ENCODE measurements at places on chromosomes 2 and 18. TPM values are rescaled to one million over a fixed set of nuclear protein-coding genes. Genes with fewer than 3 reads are reported as not detected.
A peak's percentile ranks its signal among the peaks of the same experiment; 100 is the strongest.

PPP1R1C gene
- 1.7 TPM for total RNA-seq

TPO gene
- not detected for total RNA-seq

GREB1L gene
- total RNA-seq = 80.5 TPM

DNA sequence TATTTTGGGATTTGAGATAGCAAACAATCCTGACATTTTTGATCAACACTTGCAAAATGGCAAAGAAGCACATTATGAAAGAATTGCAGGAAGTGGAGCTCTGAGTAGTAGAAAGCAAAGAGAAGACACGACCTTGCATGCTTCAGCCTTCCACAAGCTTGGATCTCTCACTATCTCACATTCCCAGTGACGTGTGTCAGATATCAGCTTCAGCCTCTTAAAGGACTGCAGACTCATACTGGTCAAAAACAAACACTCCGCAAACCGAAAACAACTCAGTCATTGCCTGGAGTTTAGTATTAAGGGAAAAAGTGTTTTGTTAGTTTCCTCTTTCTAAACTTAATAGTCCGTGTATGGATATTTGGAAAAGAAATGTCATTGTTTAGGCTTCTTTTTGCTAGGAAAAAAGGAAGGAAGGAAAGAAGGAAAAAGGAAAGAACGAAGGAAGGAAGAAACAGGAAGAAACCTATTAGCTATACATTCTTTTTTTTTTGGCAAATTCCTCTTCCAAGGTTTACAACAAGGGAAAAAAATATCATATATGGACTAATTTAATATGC, 32.6 kb upstream of the SLC40A1 start:
- no peaks in the 10 kb centered on the region for H3K4me1 ChIP-seq
- H3K36me3 ChIP-seq = no peaks in the 10 kb centered on the region
- no peak overlapping the region for H3K4me3 ChIP-seq
- H3K27ac ChIP-seq = no peak overlapping the region
- no peaks in the 10 kb centered on the region for H3K27me3 ChIP-seq
- no peak for DNase-seq

DNA sequence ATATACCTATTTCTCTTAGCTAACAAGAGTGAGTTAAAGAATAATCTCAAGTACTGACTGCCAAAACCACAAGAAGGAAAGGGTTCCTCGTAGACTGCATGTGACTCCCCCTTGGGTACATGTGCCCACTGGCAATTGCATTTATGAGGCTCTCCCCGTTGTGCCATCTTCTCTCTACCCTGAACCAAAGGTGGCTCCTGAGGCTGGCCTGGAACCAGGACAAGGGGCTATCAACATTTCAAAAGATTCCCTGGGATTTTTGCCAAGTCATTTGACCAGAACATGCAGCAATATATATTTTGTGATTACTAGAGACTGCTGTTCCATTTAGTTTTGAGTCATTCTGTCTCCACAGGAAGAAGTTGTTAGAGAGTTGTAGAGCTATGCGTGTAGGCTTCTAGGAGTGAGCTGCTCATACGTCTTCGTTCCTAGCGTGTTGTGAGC, 45.8 kb downstream of the LAMA3 start:
- DNase-seq = no peak
- no peak overlapping the region for H3K4me3 ChIP-seq
- H3K27me3 ChIP-seq = peaks cover 3% of the 10 kb centered on the region
- no peak overlapping the region for H3K27ac ChIP-seq

- no peak overlapping the region for H3K27ac ChIP-seq
- DNase-seq = no peak
- no peak overlapping the region for H3K4me3 ChIP-seq
- no peaks in the 10 kb centered on the region for H3K36me3 ChIP-seq
- no peaks in the 10 kb centered on the region for H3K27me3 ChIP-seq
Observed at GRCh38 chr18:29191263-29191662, 1014.3 kb upstream of the CDH2 start.

DNA sequence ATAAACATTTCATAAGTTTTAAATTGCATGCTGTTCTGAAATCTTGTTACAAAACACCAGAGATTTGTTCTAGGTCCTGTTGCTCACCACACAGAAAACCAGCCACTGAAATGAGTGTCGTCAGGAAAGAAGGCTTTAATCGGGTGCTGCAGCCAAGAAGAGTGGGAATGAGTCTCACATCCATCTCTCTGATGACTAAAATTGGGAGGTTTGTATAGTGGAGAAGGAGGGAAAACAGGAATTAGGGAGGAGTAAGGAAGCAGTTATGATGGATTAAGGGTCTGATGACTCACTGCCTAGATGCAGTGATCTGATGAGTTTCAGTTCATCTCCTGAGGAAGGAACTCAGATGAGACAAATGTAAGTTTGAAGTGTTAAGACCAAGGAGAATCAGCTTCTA, 42.1 kb upstream of the GPR39 start:
- no peaks in the 10 kb centered on the region for H3K27me3 ChIP-seq
- H3K4me3 ChIP-seq = no peak overlapping the region
- no peak for DNase-seq
- no peak overlapping the region for H3K27ac ChIP-seq
- H3K4me1 ChIP-seq = no peaks in the 10 kb centered on the region

DNA sequence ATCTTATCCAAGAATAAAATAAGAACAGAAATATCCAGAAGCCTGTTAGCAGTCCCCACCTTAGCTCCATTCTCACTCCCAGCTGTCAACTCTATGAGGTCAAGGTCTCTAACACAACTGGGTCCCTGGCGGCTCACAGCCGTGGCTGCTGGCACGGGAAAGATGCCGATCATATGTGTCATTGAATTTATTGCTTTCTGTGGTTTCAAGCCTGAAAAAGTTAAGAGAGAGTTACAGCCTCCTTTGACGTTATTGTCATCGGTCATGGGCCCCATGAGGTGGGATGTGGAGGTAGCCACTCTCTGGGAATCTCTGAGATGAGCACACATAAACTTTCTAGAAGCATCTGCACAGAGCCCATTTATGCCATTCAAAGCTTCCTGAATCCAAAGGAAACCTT, 28.7 kb upstream of the CABLES1 start:
- H3K27ac ChIP-seq = peak overlapping the region; percentile 37
- no peaks in the 10 kb centered on the region for H3K36me3 ChIP-seq
- H3K4me1 ChIP-seq = peaks cover 19% of the 10 kb centered on the region
- no peak overlapping the region for H3K4me3 ChIP-seq
- H3K27me3 ChIP-seq = peaks cover 6% of the 10 kb centered on the region

DNA sequence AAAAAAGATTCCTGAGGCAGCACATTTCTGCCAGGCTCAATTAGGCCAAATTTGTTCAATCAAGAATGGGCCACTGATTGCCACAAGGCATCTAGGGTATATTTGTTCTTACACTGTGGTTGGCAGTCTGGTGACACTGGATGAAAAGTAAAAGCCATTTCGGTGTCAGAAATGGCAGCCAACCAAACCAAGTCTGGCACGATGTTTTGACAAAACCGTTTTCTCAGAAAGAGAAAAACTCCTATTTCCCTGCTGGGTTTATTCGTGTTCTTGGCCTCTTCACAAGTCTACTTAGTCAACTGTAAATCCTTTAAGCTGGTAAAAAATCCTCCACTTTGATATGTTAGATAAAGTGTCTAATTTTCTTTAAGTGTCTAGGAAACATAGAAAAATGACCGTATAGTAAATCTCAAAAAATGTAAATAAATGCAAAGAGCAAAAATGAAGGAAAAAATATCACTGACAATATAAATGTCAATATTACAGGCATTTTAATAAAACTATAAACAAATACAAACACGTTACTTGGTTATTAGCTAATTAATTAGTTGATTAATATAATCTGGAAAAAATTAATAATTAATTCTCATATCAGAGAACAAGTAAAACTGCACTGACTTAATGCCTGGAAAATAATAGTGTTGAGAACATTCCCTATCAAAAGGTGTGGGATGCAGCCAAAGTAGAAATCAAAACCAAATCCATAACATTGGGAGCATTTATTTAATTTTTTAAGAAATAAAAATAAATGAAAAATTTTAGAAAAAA, 182.0 kb upstream of the ZNF804A start:
- no peaks in the 10 kb centered on the region for H3K27me3 ChIP-seq
- H3K4me1 ChIP-seq = no peaks in the 10 kb centered on the region

DNA sequence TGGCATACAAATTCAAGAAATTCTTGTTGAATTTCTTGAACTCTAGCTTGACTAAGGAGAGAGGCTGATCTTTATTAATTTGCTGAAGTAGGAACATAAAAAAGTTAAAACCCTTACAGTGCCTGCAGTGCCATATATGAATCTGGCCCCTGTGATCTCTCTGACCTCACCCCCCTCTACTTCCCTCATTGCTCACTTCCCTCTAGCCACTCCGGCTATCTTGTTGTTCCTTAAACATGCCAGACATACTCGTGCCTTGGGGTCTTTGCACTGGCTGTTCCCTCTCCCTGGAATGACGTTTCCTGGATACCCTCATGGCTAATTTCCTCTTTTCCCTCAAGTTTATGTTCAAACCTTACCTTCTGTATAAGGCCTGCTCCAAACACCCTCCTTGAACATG, 246.3 kb upstream of the SIX2 start:
- H3K4me1 ChIP-seq = peaks cover 45% of the 10 kb centered on the region
- H3K27me3 ChIP-seq = no peaks in the 10 kb centered on the region
- no peaks in the 10 kb centered on the region for H3K36me3 ChIP-seq
- H3K27ac ChIP-seq = peak overlapping the region; percentile 64
- no peak for DNase-seq

GRCh38 chr2:217327953-217328621, 468.2 kb upstream of the TNP1 start:
- peaks cover 48% of the 10 kb centered on the region for H3K4me1 ChIP-seq
- DNase-seq = no peak
- peaks cover 11% of the 10 kb centered on the region for H3K36me3 ChIP-seq
- H3K4me3 ChIP-seq = no peak overlapping the region

DNA sequence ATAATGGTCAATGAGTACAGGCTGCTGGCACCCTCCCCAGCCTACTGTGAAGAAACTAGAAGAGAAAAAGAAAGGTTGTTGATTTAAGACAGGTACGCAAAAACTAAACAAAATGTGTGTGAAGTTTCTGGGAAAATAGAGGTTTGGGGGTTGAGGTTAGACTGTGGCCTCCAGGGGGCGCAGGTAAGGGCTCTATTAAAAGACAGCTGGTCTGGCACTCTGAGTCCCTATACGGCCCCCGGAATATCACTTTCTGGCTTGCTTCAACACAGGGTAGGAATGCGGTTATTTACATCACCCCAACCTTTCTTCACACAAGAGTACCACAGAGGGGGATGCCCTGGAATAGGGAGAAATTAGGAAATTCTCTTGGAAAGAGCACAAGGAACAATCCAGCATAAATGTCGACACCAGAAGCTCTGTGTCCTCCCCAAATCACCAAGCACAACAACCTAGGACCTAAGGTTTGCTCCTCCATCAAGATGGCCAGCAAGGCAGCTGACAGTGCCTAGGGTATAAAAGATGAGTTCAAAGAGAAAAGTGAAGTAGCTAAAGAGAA, 480.8 kb upstream of the KLHL29 start:
- H3K4me3 ChIP-seq = no peak overlapping the region
- DNase-seq = peak; percentile 56
- H3K27ac ChIP-seq = no peak overlapping the region

DNA sequence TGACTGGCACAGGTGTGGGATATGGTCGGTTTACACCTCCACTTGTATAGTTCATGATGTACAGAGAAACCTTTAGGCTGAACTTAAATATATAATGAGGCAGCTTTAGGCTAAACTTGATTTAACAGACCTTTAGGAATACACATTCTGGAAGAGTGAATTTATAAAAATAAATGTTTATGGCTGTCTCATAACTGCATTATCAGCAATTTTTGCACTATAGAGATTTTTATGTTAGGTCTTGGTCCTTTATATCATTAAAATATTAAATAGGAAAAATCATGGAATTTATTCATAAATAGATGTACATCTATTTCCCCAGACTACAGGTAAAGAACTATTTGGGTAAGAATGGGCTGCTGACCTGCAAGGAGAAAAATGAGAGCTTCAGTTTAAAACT, 19.8 kb downstream of the RAB27B start:
- DNase-seq = no peak
- no peak overlapping the region for H3K27ac ChIP-seq
- H3K36me3 ChIP-seq = no peaks in the 10 kb centered on the region
- no peaks in the 10 kb centered on the region for H3K4me1 ChIP-seq

DNA sequence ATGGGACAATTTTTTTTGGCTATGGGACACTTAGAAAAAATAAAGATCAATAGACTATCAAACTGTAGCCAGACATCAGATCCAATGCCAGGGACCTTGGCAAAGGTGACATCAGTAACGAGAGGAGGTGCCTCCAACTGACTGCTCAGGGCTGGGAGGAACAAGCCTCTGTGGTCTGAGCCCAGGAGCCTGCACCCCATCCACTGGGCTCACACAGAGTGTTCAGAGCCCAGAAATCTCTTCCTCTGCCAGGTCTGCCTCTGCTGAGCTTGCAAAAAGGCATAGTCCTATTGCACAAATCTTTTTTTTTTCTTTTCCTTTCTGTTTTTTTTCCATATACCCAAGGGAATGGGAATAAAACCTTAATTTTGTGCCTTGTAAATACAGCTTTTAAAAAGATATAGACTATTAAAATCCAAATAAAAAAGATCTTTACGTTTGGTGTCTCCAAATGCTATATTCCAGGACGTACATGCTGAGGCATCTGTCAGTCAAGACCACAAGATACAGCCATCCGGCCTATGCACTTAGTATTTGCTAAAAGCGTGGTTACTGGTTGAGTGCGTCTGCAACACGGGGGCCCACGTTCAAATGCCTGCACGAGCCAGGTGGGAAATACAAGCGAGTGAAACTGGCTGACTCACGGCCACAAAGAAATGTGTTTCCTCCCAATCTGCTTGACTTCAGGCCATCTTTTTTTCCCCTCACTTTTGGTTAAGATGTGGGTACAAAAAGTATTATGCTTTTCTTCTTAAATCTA, 7.8 kb upstream of the ARHGAP25 start:
- no peaks in the 10 kb centered on the region for H3K36me3 ChIP-seq
- no peak overlapping the region for H3K27ac ChIP-seq
- no peak overlapping the region for H3K4me3 ChIP-seq
- DNase-seq = no peak

DNA sequence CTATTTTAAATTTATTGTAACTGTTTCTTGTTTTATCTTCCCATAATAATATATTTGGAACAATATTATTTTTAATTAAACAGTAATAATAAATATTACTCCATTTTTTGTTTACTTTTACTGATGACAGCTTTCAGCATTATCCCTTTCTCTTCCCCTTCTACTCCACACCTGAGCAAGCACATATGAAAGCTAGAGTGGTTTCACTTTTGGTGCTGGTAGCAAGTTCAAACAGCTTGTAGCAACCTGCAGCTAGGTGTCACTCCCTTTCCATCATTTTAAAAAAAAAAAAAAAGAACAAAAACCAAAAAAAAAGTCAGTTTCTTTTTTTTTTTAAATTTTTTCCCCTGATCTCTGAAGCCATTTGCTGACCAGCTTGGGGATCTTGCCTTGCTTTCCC, 801.8 kb downstream of the CCDC85A start:
- H3K27ac ChIP-seq = no peak overlapping the region
- no peaks in the 10 kb centered on the region for H3K27me3 ChIP-seq
- no peaks in the 10 kb centered on the region for H3K4me1 ChIP-seq
- H3K4me3 ChIP-seq = no peak overlapping the region
- H3K36me3 ChIP-seq = no peaks in the 10 kb centered on the region
